ENCODE measurements at places on chromosomes 3 and 15. TPM values are rescaled to one million over a fixed set of nuclear protein-coding genes. Genes with fewer than 3 reads are reported as not detected.

Gene ITIH1
- total RNA-seq: not detected

Gene OXSM
- total RNA-seq: 10.9 TPM

DNA sequence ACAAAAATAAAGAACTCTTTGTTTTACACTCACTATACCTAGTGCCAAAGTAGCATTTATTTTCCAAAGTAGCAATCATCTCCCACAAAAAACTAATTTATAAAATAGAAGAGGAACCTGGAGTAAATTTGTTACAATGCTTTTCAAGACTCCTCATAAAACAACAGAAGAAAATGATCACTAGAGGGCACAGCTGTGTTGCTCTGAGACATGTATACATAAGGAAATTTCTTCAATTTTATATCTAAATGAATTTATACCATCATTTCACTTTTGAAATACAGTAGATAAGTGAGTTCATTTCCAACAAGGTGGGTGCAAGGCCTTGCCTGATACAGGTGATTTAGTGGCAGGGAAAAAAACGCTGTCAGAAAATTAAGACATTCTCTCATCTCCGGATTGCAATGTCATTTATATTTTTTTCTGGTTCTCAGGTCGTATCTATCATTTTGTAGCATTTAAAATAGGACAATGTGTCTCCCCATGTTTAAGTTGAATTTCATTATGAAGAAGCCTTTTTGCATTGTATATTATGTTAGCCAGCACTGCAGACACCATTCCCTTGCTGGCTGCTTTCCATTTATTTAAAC lies 25.3 kb upstream of the ARHGEF26 start:
- peak; percentile 54 for DNase-seq
- H3K4me3 ChIP-seq: no peak overlapping the region
- H3K27me3 ChIP-seq: no peaks in the 10 kb centered on the region
- H3K4me1 ChIP-seq: no peaks in the 10 kb centered on the region

- H3K27ac ChIP-seq: no peak overlapping the region
- no peak for DNase-seq
- no peaks in the 10 kb centered on the region for H3K27me3 ChIP-seq
Observed at GRCh38 chr3:87706176-87706575, 352.6 kb downstream of the CGGBP1 start.

DNA sequence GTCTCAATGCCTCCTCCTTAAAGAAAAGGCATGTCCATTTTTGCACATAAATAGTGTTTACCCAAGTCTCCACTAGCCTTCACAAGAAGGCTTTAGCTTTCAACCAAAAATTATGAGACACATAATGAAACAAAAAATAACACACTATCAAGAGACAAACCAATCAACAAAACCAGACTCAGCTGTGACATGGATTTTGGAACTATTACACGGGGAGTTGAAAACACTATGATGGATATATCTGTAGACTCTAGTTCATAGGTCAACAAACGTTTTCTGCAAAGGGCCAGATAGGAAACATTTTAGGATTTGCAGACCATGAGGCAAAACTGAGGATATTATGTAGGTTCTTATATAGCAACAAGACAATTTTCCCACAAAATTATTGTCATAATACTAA lies 24.9 kb downstream of the MYL3 start:
- H3K36me3 ChIP-seq: no peaks in the 10 kb centered on the region
- H3K27ac ChIP-seq: no peak overlapping the region
- H3K4me1 ChIP-seq: no peaks in the 10 kb centered on the region
- peak; percentile 37 for DNase-seq
- H3K27me3 ChIP-seq: no peaks in the 10 kb centered on the region
- no peak overlapping the region for H3K4me3 ChIP-seq

DNA sequence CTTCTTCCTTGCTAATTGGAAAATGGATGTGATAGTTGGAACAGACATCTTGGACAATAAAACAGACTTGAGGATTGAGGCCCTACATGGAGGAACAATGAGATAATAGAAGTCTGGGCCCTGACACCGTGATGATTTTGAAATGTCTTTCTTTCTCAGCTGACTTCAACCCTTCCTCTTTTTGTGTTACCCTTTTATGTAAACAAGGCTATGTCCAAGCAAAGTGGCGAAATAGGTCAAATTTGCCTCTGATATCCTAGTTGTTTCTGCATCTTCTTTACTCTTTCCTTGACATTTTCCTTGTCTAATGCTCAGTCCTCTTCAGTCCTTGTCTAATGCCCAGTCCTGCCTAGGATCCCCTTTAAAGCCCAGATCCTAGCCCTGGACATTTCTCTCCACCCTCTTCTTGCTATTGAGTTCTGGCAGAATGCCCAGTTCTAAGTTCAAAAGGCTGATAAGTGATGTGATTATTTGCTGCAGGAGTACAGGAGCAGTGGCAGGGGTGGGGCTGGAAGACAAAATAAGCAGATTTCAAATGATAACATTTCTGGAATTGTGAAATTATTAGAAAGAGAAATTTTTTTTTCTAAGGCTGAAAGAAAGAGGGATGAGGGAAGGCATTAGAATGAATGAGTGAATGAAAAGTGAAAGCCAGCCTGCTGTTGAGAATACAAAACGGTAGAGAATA lies 6.5 kb upstream of the VPS8 start:
- H3K27me3 ChIP-seq: peaks cover 4% of the 10 kb centered on the region
- H3K27ac ChIP-seq: no peak overlapping the region
- no peak for DNase-seq
- H3K4me1 ChIP-seq: peaks cover 12% of the 10 kb centered on the region
- H3K4me3 ChIP-seq: no peak overlapping the region

DNA sequence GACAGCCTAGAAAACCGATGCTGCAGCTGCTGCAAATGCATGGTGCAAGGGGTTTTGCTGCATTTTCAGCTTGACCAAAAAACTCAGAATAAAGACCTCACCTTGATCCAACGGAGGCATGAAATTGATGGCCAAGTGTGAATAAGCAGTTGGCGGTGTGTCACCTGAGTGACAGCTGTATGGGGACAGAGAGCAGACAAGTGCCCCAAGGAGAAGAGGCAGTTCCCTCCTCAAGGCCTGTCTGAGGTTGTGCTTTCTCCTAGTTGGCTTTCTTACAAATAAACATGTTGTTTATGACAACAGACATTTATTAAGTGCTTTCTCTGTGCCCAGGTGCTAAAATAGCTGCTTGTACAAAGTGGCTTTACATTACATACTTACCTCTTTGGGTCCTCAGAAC lies 10.3 kb downstream of the PGPEP1L start:
- peaks cover 3% of the 10 kb centered on the region for H3K27me3 ChIP-seq
- no peak overlapping the region for H3K27ac ChIP-seq
- no peak for DNase-seq
- H3K4me3 ChIP-seq: no peak overlapping the region

DNA sequence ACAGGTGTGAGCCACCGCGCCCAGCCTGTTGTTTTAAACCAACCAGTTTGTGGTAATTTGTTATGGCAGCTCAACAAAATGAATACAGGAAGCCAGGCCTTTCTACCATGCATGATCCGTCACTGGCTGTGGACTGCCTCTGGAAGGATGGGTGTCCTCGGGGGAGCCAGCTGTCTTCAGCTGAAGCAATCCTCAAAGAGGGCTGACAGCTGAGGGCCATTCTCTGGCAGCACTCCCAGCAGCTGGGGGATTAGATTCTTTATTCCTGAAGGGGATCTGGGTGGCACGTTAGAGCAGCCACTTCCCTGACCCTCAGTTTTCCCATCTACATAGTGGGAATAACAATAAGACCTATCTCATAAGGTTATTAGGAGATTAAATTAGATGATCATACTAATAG lies 24.4 kb downstream of the POLR2M start:
- H3K4me1 ChIP-seq: peaks cover 10% of the 10 kb centered on the region
- no peak for DNase-seq
- H3K4me3 ChIP-seq: no peak overlapping the region

DNA sequence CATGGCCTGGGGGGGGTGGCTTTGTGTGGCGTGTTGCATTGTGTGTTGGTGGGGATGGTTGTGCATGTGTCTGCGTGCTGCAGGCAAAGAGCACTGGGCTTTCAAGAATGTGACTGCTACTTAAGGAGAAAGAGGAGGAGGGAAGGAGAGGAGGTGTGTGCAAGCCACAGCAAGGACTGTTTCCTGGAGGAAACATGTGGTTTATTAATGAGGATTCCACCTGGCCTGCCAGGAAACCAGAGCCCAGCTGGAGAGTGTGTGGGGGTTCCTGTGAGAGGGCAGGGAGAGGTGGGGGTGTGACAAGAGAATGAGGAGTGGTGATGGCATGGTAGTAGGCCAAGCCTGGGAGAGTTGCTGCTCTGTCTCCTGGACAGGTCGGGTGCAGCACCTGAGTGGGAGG lies 258.1 kb upstream of the ROPN1 start:
- H3K4me1 ChIP-seq: peaks cover 14% of the 10 kb centered on the region
- no peak for DNase-seq
- H3K36me3 ChIP-seq: no peaks in the 10 kb centered on the region
- H3K27ac ChIP-seq: no peak overlapping the region
- H3K27me3 ChIP-seq: no peaks in the 10 kb centered on the region

All from osteoblast (primary cell).